HepG2 (cell line): ENCODE measurements at places on chromosomes 11 and 22. TPM values are rescaled to one million over a fixed set of nuclear protein-coding genes. Genes with fewer than 3 reads are reported as not detected.

DNA sequence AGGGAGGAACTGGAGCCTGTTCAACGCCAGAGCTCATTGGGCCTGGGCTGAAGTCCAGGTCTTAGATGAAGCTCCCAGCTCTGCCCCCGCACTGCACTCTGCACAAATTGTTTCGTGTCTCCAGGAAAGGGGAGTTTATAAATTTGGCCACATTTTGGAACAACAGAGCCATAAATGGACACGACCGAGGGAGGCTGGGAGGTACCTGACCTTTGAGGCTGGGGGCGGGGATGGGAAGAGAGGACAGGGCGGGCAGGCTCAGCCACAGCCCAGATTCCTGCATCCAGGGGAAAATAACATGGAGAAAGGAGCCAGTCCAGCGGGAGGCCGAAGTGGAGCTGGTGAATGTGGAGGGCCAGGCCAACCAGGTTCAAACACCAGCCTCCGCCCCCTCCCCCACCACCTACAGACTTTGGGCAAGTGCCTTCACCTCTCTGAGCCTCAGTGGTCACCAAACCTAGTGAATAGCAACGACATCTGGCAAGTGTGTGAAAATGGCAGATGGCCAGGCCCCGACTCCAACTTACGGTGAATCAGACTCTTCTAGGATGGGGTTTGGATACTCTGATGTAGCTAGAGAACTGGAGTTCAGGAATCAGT, 36.8 kb upstream of the SMTN start:
- no peaks in the 10 kb centered on the region for H3K27me3 ChIP-seq
- DNase-seq, result peak; percentile 77
- no peaks in the 10 kb centered on the region for H3K36me3 ChIP-seq

- no peaks in the 10 kb centered on the region for H3K4me1 ChIP-seq
- DNase-seq, result no peak
- H3K36me3 ChIP-seq, result no peaks in the 10 kb centered on the region
- H3K4me3 ChIP-seq, result no peak overlapping the region
- no peak overlapping the region for H3K27ac ChIP-seq
Observed at GRCh38 chr11:36930256-36930655, 332.2 kb upstream of the RAG2 start.

CCDC157 gene
- 0.98 and 1.6 TPM in 2 replicates for total RNA-seq

DNA sequence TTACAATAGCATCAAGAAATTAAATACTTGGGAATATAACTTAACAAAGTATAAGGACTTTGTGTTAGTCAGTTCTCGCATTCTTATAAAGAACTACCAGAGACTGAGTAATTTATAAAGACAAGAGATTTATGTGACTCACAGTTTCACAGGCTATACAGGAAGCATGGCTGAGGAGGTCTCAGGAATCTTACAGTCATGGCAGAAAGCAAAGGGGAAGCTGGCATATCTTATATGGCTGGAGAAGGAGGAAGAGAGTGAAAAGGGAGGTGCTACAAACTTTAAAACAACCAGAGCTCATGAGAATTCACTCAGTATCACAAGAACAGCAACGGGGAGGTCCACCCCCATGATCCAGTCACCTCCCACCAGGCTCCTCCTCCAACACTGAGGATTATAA, 32.0 kb upstream of the CCDC134 start:
- no peaks in the 10 kb centered on the region for H3K36me3 ChIP-seq
- DNase-seq, result no peak
- no peaks in the 10 kb centered on the region for H3K4me1 ChIP-seq
- peaks cover 8% of the 10 kb centered on the region; the same call in 1 of the 3 replicates for H3K27me3 ChIP-seq

- no peak for DNase-seq
- H3K36me3 ChIP-seq, result no peaks in the 10 kb centered on the region
- H3K4me3 ChIP-seq, result no peak overlapping the region
- H3K27me3 ChIP-seq, result peaks cover 25% of the 10 kb centered on the region; the same call in 1 of the 3 replicates
Observed at GRCh38 chr11:60821827-60822599, 19.9 kb upstream of the CCDC86 start.

DNA sequence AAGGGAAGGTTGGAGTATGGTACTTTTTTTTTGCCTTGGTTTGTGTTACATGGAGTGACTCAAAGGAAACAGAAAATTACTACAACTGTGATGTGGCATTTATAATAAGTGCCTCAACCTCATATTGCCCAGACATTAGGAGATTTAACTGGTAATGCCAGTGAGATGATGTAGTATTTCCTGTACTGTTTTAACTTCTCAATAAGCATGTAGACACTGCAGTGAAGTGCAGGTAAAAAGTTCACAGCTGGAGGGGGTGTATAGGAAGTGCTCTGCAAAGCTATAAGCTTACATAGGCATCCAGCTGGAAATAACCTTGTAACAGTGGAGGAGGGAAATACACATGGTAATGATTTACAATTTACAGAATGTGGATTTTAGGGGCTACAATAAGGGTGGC, 138.2 kb upstream of the MTMR2 start:
- no peaks in the 10 kb centered on the region for H3K27me3 ChIP-seq
- H3K36me3 ChIP-seq, result peaks cover 3% of the 10 kb centered on the region; the same call in 1 of the 2 replicates
- H3K4me3 ChIP-seq, result no peak overlapping the region
- H3K27ac ChIP-seq, result peak overlapping the region; percentile 40
- DNase-seq, result peak; percentile 56

C11orf65 gene
- 0.34 and 0.42 TPM in 2 replicates for total RNA-seq

HEPHL1 gene
- 0.04 and 0.07 TPM in 2 replicates for total RNA-seq

OR5D13 gene
- total RNA-seq, result not detected in 2 replicates

- no peak overlapping the region for H3K27ac ChIP-seq
- H3K4me1 ChIP-seq, result peaks cover 45% of the 10 kb centered on the region
- H3K36me3 ChIP-seq, result peaks cover 2% of the 10 kb centered on the region; the same call in 1 of the 2 replicates
Observed at GRCh38 chr11:66080055-66080817, 10.2 kb downstream of the PACS1 start.

GRCh38 chr11:17827006-17827405, 92.4 kb downstream of the KCNC1 start:
- H3K36me3 ChIP-seq, result peaks cover 7% of the 10 kb centered on the region; the same call in 1 of the 3 replicates
- H3K4me3 ChIP-seq, result no peak overlapping the region
- H3K27me3 ChIP-seq, result no peaks in the 10 kb centered on the region
- no peaks in the 10 kb centered on the region for H3K4me1 ChIP-seq

BTBD18 gene
- not detected in 2 replicates for total RNA-seq

DNA sequence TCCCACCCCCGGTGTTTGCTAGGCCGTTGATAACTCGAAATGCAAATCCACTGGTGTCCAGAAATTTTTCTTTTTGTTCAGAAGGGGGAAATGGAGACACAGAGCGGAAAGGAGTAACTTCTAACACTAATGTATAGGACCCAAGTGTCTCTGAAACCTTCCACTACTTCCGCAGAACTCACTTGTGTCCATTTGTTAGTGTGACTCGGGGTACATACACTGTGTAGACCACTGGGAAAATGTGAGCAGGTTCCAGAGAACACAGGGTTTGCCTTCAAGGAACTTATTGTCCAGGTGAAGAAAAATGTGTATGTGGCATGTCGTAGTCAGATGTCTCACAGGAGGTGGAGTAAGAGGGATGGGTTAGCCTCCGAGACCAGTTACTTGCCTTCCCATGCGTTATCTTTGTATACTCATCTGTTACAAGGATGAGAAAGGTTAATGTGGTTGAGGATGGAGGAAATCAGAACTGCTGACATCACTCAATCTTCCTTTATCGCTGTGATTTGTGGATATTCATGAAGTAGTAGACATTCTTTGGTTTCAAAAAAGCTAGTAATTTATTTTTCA, 857 bp downstream of the ARCN1 start:
- H3K27me3 ChIP-seq, result no peaks in the 10 kb centered on the region
- peaks cover 57% of the 10 kb centered on the region for H3K4me1 ChIP-seq
- H3K4me3 ChIP-seq, result peak overlapping the region; percentile 68
- peak overlapping the region; percentile 95 for H3K27ac ChIP-seq

TRIM49 gene
- not detected in 2 replicates for total RNA-seq

CST6 gene
- total RNA-seq, result not detected in 2 replicates

DNA sequence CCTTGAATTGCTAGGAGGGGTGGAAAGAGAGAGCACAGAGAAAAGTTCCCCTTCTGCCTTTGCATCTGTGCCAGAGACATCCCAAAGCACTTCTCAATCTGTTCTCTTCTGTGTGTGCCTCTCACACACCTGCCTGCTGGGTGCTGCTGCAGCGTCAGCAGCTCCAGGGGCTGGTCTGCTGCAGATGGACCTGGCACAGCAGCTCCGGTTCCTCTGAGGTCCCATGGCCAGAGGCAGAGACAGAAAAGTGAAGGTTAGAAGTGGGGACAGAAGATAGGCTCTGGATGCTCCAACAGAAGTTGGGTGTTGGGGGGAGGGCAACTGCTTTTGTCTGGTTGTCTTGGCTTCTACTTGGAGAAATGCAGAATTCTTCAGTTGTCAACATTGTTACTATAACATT, 48.9 kb upstream of the KIRREL3 start:
- H3K27ac ChIP-seq, result no peak overlapping the region
- H3K36me3 ChIP-seq, result no peaks in the 10 kb centered on the region
- no peak for DNase-seq
- H3K27me3 ChIP-seq, result no peaks in the 10 kb centered on the region

DNA sequence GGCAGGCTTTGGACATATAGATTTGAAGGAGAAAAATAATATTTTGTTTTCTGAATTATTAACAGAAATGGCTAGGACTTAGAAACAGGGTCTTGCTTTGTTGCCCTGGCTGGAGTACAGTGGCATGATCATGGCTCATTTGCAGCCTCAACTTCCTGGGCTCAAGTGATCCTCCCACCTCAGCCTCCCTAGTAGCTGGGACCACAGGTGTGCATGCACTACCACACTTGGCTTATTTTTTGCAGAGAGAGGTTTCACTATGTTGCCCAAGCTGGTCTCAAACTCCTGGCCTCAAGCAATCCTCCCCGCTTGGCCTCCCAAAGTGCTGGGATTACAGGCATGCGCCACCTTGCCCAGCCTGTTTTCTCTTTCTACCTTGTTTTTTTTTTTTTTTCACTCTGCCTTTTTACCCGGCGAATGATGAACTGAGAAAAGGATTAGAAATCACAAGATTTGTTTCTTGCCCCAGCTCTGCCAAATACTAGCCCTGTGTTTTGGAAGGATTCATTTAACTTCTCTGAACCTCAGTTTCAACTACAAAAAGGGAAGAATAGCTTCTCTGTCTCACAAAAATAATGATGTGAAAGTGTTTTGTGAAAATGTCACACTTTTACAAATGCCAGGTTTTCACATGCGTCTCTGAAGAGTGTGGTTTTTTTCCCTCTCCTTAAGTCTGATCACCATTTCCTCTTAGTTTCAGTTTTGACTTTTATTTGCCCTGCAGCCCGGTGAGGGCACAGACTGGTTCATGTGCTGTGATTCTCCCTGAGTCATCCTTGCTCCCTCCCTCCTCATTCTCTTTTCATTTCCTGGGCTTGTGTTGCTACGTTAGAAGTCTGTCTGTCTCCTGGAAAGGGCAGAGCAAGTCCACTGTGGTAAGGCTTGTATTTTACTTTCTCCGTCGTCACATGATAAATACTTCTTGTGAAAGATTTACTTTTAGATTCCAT, 67.7 kb downstream of the BCL2L13 start:
- H3K4me3 ChIP-seq, result no peak overlapping the region
- H3K27me3 ChIP-seq, result no peaks in the 10 kb centered on the region
- no peak overlapping the region for H3K27ac ChIP-seq
- no peaks in the 10 kb centered on the region for H3K36me3 ChIP-seq

- peak overlapping the region; percentile 69 for H3K4me3 ChIP-seq
- peaks cover under 1% of the 10 kb centered on the region for H3K36me3 ChIP-seq
- peaks cover 75% of the 10 kb centered on the region for H3K4me1 ChIP-seq
- DNase-seq, result no peak
- no peak overlapping the region for H3K27ac ChIP-seq
- H3K27me3 ChIP-seq, result no peaks in the 10 kb centered on the region; the same call in 2 of the 3 replicates
Observed at GRCh38 chr11:75561426-75562047, 516 bp upstream of the SERPINH1 start.

SPON1 gene
- total RNA-seq, result not detected in 2 replicates

CD3G gene
- total RNA-seq, result not detected in 2 replicates

DNA sequence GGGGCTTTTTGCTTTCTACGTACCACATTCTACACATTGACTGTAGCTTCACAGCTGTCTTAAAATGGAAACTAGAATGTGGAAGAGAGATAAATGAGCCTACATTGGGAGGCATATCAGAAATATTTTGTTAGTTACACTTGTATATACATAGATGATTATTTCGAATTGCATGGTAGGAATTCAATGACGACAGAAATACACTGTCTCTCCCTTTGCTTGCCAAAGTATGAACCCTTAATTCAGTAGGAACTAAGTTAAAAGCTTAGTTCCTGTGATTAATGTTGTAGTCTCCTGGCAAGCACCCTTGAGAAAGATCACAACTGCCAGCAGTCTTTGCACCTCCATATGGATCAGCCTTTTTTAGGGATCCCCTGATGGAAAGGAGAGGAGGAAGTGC, 10.1 kb downstream of the C11orf87 start:
- no peaks in the 10 kb centered on the region for H3K4me1 ChIP-seq
- no peaks in the 10 kb centered on the region for H3K27me3 ChIP-seq
- no peak overlapping the region for H3K4me3 ChIP-seq
- DNase-seq, result no peak
- H3K27ac ChIP-seq, result no peak overlapping the region

CARD10 gene
- total RNA-seq, result 28.9 and 35.2 TPM in 2 replicates

DNA sequence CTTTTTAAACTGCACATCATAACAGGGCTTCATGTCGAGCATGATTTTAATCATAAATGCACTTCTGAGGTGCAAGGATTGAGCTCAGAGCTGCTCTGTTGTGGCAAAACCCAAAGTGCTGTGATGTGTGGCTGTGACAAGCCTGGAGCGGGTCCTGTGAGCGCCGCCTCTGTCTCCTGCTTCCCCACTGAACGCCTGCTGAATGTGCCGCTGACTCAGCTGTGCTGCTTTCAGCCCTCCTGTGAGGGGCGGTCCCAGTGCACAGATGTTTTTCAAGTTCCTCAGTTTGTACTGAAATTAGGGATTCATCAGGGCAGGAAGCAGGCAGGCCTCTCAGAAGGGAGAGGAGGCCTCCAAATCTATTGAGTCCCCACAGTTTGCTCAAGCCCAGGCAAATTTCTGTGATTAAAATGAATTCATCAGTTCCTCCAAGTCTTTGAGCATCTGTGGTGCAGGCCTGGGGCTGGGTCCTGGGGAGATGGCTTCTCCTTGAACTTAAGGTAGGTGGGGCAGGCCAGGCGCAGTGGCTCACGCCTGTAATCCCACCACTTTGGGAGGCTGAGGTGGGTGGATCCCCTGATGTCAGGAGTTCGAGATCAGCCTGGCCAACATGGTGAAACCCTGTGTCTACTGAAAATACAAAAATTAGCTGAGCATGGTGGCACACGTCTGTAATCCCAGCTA, 3.0 kb upstream of the GTSE1 start:
- H3K27me3 ChIP-seq, result no peaks in the 10 kb centered on the region; the same call in 2 of the 3 replicates
- H3K4me3 ChIP-seq, result no peak overlapping the region
- peaks cover 26% of the 10 kb centered on the region for H3K4me1 ChIP-seq

SCUBE2 gene
- total RNA-seq, result not detected in 2 replicates
